ENCODE measurements at places on chromosomes 13 and 19.

DNA sequence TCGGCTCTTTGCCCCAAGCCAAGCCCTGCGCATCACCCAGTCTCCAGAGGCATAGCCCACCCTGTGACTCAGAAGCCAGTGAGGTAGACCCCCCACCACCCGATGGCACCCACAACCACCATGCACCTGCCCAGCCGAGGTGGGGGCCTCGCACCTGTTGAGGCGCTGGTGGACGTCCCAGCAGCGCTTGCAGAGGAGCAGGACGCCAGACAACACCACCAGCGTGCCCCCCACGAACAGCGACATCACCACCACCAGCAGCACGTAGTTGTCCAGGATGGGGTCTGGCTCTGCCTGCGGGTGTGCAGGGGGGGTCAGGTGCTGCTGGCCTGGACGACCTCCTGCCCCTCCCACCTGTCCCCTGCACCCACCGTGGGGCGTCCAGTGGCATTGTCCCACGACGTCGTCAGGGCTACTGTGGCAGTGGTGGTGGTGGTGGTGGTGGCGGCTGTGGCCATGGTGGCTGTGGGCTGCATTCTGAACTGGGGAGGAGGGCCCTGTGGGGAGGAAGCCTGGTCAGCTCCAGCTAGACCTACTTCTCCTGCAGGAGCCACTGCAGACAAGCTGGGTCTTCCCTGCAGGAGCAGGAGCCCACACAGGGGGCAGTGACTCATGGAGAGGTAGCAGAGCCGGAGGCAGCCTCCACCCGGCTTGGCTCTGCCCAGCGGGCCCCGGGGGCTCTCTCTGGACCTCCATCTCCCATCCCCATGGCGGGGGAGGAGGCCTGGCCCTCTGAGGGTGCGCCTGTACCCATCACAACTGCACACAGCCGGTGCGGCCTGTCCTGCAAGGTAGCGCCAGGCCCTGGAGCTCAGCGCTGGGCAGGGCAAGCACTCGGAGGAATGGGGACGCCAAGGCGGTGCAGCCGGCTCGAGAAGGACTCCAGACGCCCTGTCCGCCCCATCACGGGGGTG is 1.9 kb downstream of the CBARP start:
- no peak for DNase-seq

GRCh38 chr19:10321874-10322835 is 6.3 kb upstream of the FDX2 start:
- no peak for DNase-seq

DNA sequence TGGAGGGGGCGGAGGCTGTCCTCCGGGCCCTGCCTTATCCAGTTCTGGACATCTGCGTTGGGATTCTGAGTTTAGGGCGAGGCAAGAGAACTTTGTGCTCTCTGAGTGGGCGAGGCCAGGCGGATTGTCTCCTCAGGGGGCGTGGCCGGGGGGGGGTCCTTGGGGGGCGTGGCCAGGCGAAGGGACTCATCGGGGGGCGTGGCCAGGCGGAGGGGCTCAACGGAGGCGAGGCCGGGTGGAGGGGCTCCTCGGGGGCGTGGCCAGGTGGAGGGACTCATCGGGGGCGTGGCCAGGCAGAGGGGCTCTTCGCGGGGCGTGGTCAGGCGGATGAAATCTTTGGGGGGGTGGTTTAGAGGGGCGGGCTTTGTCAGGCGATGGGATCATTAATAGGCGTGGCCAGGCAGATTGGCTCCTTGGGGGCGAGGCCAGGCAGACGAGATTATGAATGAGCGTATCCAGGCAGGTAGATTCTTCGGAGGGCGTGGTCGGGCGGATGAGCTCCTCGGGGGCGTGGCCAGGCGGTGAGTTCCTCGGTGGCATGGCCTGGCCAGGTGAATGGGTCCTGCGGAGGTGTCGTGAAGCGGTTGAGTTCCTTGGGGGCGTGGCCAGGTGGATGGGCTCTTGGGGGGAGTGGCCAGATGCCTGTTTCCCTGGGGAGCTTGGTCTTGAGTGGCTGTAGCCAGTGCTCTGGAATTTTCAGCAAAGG is 10.3 kb upstream of the CACNG7 start:
- no peak for DNase-seq

GRCh38 chr19:55353356-55353802 is 1.1 kb downstream of the COX6B2 start:
- DNase-seq = no peak

DNA sequence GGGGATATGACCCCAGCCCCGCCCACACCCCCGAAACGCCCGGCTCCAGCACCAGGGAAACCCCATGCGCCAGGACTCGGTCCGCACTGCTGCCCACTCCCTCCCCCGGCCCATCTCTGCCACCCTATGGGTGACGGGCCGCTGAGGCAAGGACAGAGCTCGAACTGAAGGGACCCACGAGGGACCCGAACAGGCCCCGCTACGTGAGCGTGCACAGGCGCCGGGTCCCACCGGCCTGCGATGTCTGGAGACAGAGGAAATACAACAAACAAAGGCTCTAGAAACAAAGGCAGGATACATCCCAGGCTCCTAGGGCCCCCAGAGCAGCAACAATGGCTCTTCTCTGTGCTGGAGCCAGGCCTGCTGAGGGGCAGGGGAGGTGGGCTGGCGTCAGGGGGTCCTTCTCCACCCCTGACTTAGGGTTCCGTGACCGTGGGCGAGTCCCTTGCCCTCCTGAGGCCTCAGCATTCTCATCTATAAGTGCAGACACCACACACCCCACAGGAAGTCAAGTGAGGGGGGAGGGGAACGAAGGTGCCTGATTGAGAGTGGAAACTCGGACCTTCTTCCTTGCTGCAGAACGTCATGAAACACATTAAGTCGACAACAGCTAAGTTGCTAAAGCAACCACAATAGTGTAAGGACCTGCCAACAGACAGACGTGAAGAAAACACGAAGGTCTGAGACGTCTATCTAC is 3.1 kb downstream of the ABHD17A start:
- DNase-seq = peak; percentile 35

- no peak for DNase-seq
Observed at GRCh38 chr19:40466219-40466984, 399 bp upstream of the SPTBN4 start.

GRCh38 chr19:46911456-46911855 is 50.7 kb downstream of the ARHGAP35 start:
- DNase-seq = no peak

DNA sequence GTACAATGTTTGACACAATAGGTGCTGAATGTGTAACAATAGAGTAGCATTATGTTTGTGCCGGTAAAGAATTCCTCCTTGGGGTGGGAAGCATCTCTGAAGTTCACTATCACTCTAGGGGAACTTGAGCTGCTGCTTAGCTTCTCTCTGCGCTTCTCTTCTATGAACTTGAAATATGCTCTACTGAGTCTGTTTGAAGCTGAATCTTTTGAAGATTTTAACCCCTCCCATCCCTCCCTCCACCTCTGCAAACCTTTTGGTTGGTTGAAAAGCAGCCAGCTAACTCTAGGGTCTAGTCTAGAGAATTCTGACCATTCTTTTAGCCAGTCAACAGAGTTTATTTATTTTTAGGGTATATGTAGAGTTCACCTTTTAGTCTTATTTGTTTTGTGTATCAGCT is 2.5 kb downstream of the PCCA start:
- no peak for DNase-seq

DNA sequence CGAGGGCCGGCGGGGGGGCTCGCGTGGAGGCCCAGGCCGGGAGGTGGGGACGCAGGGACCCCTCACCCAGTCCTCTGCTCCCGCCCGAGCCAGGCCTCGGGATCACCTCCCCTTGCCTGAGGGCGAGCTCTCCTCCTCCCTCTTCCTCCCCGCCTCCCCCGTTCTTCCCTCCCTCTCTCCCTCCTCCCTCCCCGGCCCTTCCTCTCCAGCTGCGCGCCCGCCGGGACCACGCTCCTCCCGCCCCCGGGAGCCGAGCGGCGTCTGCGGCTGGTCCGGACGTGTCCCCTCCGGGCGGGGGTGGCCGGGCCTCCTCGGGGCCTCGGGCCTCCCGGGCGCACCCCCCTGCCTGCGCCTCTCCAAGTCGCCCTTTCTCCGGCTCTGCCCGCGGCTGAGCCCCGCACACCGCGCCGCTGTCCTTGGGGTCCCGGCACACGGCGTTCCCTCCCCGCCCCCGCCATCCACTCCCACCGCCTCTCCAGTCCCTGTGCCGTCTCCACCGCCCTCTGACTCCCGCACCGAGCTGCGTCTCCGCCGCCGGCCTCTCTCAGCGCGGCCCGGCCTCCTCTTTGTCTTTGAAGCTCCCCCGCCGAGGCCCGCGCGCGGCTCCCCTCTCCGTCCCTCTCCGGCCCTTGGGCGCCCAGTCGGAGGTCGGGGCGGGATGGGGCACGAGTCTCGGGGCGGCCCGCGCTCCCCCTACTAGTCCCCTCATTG is 5.7 kb downstream of the SOX1 start:
- DNase-seq = no peak

GRCh38 chr19:8377598-8377997 is 12.6 kb upstream of the RAB11B start:
- no peak for DNase-seq

GRCh38 chr19:31500946-31501345 is 151.7 kb upstream of the TSHZ3 start:
- DNase-seq = no peak

GRCh38 chr13:61880578-61881283 is 465.1 kb upstream of the PCDH20 start:
- peak; percentile 67 for DNase-seq

DNA sequence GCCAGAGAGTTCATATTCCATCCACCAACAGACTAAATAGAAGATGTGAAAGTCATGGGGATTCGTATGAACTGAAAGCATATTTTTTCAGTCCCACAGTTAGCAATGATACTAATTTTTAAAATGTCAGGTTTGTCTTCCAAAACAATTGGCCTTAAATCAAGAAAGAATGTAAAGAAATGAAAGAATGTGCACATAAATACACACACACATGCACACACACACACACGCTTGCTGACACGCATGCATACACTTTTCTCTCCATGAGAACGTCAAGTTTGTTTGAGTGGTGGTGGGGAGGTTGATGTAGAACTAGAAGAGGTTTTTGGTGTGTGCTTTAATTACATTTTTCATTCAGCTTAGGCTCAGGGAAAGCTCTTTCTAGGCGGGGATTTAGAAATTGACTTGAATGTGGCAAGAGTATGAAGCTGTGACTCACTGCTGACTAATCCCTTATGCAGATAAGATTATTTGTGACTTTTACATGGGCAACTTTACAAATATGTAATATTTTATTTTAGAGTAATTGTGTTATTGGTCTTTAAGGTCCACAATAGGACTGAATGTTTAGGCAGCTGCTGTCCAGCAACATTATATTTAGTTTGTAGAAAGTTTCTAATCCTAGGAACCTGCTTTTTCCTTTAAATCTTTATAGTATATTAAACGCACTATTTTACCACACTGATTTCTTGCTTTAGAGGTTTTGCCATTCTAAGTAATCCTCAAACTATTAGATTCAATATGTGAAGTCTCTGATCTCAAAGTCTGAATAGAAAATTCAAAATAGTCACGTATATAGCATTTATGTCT is 18.8 kb downstream of the FLT1 start:
- peak; percentile 68 for DNase-seq

GRCh38 chr13:34247596-34247995 is 429.6 kb downstream of the RFC3 start:
- DNase-seq = no peak

DNA sequence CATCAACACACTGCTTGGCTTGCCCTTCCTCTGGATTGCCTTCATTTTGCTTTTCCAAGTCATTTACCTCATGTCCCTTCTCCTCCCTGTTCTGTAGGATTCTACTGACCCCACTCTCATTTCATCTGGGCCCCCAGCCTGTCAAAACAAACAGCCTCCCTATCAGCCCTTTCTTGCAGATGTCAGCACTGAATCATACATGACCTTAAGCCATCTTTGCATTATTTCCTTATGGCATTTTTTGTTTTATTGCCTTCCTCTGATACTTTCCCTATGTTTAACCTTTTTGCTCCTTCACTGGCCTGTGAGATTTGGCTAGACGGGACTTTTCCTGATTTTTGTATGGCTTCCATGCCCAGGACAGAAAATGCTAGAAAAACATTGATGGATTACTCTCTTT is 8.7 kb downstream of the LRCH1 start:
- DNase-seq = no peak

GRCh38 chr19:30896554-30896953 is 452.7 kb downstream of the TSHZ3 start:
- no peak for DNase-seq

- no peak for DNase-seq
Observed at GRCh38 chr19:15838351-15838750, 22.9 kb upstream of the OR10H1 start.

GRCh38 chr13:94640721-94641120 is 39.1 kb downstream of the GPR180 start:
- DNase-seq = no peak

- DNase-seq = no peak
Observed at GRCh38 chr13:101555610-101556009, 103.1 kb downstream of the ITGBL1 start.

GRCh38 chr13:39531646-39532045 is 71.3 kb downstream of the LHFPL6 start:
- DNase-seq = no peak

DNA sequence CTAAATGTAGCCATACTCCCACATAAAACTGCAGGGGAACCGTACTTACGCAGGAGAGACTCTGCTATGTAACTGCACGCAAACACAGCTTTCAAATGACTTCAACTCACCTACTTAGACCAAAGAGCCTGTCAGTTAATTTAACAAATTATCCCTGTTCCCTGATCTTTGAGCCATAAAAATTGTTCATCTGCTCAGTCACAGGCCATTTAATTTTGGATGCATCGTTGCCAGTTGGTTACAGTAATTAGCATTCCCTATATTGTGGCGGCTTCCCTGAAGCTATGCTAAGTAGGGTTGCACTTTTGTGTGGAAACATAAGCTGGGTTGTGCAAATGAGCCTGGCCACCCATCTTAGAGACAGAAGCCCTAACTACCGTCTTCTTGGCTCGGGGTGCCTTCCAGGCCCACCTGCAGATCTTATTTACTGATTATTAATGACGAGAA is 21.2 kb upstream of the OBI1 start:
- no peak for DNase-seq

- DNase-seq = no peak
Observed at GRCh38 chr13:49388091-49388635, 55.7 kb downstream of the CAB39L start.

DNA sequence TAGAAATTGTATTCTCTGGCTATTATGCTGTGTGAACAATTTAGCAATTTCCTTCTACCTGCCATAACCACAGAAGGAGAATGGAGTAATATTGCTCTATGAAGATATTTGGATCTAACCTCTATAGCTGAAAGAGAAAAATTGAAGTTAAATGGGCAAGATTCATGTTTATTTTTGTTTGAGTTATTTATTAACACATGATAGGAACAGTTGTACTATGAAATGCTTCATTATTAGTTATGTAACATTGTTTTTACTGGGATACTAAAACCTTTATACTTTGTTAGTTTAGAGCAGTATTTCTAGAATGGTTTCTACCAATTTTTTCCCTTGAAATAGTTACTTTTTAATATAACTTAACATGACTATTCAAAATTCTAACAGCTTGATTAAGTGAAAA is 27.3 kb upstream of the VWA8 start:
- no peak for DNase-seq
